ENCODE measurements at places on chromosomes 4 and X.

DNA sequence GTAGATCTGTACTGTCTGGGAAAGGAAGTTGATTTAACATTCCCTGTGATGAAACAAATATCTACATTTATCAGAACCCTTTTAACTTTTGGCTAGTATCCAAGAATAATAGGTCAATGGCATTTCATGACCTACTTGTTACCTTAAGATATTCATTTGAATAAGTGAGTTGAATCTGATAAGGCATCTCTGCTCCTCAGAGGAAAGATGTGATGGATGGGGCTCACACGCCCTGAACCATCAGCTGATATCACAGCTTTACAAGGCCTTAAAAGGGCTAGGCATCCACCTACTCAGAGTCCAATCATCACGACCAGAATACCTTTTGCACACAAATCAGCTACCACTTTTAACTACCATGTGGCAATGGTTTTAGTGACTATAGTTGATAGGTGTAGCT lies 90.2 kb upstream of the PDLIM3 start:
- no peak for DNase-seq

DNA sequence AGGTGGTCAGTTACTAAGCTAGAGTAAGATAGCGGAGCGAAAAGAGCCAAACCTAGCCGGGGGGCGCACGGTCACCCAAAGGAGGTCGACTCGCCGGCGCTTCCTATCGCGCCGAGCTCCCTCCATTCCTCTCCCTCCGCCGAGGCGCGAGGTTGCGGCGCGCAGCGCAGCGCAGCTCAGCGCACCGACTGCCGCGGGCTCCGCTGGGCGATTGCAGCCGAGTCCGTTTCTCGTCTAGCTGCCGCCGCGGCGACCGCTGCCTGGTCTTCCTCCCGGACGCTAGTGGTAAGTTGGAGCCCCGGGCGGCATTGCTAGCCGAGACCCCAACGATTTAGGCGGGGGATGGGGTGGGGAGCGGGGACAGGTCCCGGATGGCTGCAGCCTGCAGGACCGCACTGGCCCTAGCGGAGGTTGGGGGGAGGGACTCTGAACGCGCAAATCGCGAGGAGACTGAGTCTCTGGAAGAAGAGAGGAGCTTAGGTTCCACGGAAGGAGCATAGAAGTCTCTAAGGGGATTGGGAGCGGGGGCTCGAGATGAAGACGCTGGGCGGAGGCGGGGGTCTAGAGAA lies 573 bp downstream of the HTR2C start:
- DNase-seq, result no peak

GRCh38 chr4:121228848-121229247 lies 64.7 kb upstream of the TNIP3 start:
- DNase-seq, result no peak

DNA sequence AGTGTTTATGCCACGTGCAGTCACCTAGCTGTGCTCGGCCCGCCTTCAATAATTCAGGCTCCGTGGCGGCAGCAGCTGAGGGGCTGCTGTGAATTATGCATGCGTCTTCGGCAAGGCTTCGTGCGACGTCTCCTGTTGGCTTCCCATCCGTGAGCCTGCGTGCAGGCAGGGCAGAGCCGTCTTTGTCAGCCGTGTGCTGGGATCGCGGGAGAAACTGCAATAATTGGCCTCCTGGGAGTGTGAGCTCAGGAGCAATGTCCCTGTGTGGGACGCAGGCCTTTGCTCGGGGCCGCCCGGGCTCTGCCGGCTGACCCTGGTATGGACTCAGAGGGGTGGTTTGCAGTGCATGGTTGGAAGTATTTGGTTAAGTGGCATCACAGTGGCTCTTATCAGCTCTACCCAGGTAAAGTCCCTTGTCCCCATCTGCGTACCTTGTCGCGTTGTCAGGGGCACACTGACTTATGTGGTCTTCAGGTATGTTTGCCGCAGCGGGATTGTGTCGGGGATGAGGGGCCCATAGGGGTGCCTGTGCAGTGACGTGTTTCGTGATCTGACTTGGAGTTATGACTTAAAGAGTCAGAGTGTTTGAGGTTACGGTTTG lies 34.5 kb upstream of the HGFAC start:
- DNase-seq, result no peak

DNA sequence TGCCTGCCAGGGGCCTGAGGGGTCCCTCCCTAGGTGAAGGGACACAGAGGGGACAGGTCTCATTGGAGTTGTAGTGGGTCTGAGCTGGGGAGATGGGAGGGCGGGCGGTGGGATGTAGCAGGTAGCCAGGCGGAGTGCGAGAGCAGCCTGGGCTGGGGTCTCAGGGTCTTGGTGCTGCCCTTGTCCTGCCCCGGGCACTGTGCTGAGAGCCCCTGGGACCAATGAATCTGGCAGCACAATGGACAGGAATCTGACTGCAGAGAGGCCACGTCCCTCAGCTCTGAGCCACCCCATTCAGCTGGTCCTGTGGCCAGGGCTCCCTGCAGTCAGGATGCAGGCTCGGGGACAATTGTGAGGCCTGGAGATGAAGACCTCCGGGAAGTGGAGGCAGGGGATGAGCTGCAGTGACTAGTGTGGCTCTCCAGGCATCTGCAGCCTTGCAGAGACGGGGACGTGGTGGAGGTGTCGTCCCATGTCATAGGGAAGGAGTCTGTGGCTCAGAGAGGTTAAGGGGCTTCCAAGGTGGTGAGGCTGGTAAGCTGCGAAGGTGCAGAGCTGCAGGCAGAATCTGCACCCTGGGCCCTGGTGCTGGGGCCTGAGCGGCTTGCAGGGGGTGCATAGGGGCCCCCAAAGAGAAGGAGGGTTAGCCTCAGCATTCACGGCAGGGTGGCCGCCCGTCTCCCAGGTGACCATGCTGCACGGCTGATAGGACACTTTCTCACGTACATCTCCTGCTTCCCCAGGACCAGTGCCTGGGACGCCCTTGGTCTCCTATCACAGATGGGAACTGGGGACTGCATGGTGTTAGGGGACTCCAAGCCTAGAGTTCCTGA lies 20.6 kb downstream of the NSG1 start:
- DNase-seq, result no peak

DNA sequence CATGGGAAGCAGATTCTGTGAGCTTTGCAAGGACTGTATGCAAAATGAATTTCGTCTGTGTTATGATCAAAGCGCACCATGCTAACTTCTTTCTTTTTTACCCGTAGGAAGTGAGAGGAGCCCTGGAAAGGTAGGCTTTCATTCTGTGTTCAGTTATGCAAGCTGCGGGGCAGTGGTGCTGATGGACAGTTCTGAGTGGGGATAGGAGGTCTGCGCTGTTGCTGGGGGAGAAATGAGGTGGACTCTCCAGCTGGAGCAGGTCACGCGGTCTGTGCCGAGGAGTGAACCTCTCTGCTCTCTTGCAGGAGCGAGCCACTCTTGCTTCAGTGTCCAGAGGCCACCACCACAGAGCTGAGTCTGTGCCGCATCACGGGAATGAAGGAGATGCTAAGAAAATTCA lies 4.5 kb downstream of the TRIML1 start:
- no peak for DNase-seq
